ENCODE measurements at places on chromosomes 1 and 21.
A peak's percentile ranks its signal among the peaks of the same experiment; 100 is the strongest.

- peak; percentile 53 for DNase-seq
Observed at GRCh38 chr1:101136739-101137138, 100.1 kb upstream of the S1PR1 start.

GRCh38 chr1:238061967-238062613 lies 171.4 kb upstream of the ZP4 start:
- peak; percentile 64 for DNase-seq

- no peak for DNase-seq
Observed at GRCh38 chr1:208233546-208233945, 10.6 kb downstream of the PLXNA2 start.

DNA sequence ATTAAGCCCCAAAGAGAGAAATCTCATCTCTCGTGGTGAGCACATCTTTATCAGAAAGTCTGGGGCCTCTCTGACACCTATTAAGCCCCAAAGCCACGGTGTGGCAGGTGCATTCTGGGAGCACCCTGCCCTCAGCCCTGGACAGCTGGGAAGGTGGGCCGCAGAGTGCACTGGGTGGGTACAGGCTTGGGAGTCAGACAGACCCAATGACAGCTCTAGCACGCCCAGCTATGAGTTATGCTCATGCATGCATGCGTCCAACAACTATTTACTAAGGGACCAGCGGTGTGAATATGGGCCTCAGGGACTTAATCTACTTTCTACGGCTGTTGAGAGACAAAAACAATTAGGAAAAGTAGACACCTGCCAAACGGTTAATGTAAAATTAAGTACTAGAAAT lies 46.6 kb downstream of the SLC66A1 start:
- DNase-seq = no peak

DNA sequence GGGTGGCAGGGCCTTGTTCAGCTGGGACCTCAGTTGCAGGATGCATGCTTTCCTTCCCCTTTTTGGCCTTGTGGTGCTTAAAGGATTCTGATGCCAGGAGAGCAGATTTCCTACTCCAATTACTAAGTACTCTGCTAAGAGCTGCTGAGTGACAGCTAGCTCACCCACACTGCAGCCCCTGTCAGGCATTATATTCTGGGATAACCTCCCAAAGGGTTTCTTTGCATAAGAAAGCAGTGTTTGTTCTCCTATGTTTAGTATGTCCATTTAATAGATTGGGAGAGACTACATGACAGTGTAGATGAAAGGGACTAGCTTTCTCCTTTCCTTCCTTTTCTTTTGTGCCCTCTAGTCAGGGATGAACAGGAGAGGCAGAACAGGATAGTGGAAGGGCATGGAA lies 100.7 kb downstream of the FAM78B start:
- no peak for DNase-seq

DNA sequence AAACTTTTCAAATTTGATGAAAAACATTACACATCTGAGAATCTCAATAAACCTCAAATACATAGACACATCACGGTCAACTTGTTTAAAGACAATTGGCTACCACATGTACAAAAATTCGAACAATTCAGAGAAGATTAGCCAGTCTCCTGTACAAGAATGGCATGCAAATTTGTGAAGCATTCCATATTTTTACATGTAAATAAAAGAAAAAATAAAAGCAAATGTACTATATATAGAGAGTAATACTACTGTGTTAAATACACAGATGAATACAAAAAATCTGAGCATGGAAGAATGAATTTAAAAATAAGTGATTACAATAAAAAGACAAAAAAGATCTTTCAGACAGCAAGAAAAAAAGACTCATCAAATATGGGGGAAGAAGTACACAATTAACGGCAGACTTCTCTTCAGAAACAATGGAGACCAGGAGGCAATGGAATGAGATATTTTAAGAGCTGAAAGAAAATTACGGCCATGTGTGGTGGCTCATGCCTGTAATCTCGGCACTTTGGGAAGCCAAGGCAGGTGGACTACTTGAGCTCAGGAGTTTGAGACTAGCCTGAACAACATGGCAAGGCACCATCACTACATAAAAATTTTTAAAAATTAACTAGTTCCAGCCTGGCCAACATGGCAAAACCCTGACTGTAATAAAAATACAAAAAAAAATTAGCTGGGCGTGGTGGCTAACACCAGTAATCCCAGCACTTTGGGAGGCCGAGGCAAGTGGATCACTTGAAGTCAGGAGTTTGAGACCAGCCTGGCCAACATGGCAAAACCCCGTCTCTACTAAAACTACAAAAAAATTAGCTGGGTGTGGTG lies 23.2 kb downstream of the HAX1 start:
- peak; percentile 11 for DNase-seq
